Pulmonary artery endothelial cell (primary cell): ENCODE measurements at places on chromosomes 4 and X. TPM values are rescaled to one million over a fixed set of nuclear protein-coding genes. Genes with fewer than 3 reads are reported as not detected.

DNA sequence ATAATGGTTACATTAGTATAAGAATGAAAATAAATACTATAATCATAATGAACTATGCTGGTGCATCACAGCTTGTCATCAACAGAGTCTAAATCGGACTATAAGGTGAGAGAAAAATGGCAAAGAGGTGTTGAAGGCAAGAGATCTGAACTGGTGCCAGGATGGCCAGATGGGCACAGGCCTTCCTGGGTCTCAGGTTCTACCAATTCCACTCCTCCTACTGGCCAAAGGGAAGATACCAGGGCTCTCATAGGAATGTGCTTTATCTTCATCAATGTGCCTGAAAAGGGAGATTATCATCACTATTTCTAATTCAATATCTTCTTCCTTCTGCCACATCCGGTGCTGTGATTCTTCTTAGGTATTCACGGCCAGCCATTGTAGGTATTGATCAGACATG is 107.6 kb downstream of the GASK1B start:
- peak; percentile 37 for DNase-seq

GRCh38 chr4:74934016-74934831 is 1.3 kb downstream of the PARM1 start:
- no peak for DNase-seq

GRCh38 chr4:33685939-33686338 is 2558.4 kb downstream of the ARAP2 start:
- DNase-seq, result no peak

The ETDB gene
- total RNA-seq, result not detected in 2 replicates

The RHOH gene
- not detected in 2 replicates for total RNA-seq
